ENCODE measurements at places on chromosomes 3 and 15.

DNA sequence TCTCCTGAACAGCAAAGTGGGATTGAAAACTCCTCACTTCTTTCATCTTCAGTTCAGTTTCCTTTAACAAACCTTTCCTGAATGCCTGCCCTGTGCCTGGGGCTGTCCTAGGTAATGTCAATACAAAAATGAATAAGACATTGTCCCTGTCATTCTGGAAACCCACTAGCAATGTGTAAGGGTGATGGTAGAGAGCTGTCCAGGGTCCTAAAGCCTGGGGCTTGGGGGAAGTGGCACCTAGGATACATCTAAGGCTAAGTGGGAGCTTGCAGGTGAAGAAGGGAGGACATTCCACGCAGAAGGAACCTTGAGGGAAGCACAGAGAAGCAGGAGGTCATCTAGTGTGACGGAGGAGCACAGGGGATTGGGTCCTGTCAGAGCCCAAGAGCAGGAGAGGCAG is 212.7 kb upstream of the PPP2R3A start:
- DNase-seq = no peak

DNA sequence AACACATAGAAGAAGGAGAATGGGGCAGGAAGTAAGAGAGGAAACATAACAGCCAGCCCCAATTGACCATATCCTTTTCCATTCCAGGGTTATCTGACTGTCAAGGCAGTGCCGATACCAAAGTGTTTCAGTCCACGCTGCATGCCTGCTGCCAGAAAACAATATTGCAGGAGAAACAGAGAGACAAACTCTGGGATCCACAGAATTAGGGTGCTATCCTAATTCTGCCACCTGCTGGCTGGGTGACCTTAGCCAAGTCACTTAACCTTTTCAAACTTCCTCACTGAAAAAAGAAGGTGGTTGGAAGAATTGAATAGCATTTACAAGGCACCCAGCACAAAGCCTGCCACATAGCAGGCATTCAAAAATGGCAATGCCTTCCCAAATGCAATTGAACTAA is 32.0 kb downstream of the GLB1 start:
- DNase-seq = no peak

DNA sequence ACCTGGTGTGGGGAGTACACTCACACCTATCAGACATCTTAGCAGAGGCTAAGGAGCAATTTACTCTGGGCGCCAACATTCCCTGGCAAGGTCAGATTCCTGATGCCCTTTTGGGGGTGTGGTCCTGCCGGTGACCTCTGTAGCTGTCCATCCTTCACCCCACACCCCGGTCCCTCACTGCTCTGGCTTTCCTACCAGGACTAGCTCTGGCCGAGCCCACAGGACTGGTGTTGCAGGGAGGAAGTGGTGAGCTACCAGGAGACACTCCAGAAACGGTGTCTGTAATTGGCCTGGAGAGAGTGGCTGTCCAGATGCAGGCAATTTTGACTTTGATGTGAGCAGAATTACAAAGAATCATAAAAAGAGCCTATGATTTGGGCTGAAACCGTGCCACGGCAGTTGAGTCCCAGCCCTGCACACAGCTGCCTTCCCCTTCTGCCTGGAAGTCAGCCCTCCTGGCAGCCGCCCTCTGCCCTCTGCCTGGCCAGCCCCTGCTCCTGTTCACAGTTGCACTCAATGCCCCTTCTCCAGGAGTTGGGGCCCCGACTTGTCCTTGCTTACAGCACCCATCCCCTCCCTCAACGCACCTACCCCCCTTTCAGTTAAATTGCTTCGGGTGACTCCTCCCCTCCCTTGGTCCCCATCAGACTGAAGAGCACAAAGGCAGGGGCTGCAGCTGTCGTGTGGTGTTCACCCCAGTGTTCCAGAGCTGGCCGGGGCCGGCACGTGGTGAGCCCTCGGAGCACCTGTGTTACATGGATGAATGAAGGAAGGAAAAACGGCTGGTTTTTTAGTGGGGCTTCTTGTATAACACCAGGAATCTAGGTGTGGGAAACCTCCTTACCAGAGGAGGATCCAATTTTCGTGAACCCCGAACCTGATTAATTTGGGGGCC is 80.2 kb upstream of the TPM1 start:
- no peak for DNase-seq

DNA sequence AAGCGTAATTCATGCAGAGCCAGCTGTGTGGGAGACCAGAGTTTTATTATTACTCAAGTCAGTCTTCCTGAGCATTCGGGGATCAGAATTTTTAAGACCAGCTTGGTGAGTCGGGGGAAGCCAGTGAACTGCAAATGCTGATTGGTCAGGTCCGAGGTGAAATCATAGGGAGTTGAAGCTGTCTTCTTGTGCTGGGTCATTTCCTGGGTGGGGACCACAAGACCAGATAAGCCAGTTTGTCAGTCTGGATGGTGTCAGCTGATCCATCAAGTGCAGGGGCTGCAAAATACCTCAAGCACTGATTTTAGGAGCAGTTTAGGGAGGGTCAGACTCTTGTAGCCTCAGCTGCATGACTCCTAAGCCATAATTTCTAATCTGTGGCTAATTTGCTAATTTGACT is 228.1 kb upstream of the ATP10A start:
- no peak for DNase-seq

GRCh38 chr15:60907233-60907947 is 321.7 kb downstream of the RORA start:
- DNase-seq = no peak

DNA sequence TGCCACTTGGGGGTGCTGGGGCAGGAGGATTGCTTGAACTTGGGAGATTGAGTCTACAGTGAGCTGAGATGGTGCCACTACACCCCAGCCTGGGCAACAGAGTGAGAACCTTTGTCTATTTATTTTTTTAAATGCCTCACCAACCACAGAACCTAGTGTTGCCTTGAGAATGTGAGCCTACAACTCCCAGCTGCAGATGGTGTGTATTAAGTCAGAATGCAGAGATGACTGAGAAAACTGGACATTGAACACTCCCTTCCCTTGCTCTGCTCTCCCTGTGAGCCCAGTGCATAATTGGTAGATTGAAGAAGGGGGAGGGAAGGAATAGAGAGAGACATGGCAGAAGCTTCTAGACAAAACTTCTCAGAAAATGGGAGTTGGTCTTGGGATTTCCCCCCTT is 53.5 kb downstream of the CCDC33 start:
- DNase-seq = no peak

Measured in fibroblast of skin of abdomen (primary cell).